IPS DF 6.9 (cell line): ENCODE measurements at places on chromosomes 12 and 14.

- DNase-seq, result no peak
Observed at GRCh38 chr12:9391815-9392214, 183.6 kb upstream of the PZP start.

DNA sequence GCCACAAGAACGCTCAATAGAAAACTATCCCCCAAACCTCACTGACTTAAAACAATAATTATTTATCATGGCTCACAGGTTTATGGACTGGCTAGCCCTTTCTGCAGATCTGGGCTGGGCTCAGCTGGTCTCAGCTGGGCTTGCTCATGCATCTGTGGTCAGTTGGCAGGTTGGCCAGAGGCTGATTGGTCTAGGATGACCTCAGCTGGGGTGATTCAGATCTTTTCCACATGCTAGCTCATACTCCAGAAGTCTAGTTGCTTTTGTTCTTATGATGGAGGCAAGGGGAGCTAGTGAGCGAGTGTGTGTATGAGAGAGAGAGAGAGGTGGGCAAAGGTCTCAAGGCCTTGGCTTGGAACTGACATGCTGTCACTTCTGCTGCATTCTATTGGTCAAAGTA, 181.2 kb upstream of the NRXN3 start:
- no peak for DNase-seq

DNA sequence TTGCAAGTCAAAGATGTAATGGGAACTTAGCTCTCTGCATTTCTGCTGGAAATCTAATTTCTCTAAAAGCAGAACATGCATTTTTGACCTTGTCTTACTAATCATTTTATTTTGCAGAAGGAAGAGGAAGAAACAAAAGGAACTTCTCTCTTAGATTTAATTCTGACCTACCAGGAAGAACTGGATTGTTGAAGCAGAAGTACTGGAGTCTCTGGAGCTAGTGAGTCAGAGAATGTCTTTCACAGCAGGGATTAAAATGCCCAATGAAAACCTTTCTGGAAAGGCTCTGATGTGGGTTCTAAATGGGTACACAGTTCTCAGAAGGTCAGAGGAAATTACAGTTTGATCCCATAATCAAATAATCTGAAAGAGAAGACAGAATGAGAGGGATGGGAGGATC, 70.8 kb upstream of the GNG2 start:
- DNase-seq, result no peak

GRCh38 chr14:39360316-39360715, 71.9 kb downstream of the FBXO33 start:
- DNase-seq, result no peak

DNA sequence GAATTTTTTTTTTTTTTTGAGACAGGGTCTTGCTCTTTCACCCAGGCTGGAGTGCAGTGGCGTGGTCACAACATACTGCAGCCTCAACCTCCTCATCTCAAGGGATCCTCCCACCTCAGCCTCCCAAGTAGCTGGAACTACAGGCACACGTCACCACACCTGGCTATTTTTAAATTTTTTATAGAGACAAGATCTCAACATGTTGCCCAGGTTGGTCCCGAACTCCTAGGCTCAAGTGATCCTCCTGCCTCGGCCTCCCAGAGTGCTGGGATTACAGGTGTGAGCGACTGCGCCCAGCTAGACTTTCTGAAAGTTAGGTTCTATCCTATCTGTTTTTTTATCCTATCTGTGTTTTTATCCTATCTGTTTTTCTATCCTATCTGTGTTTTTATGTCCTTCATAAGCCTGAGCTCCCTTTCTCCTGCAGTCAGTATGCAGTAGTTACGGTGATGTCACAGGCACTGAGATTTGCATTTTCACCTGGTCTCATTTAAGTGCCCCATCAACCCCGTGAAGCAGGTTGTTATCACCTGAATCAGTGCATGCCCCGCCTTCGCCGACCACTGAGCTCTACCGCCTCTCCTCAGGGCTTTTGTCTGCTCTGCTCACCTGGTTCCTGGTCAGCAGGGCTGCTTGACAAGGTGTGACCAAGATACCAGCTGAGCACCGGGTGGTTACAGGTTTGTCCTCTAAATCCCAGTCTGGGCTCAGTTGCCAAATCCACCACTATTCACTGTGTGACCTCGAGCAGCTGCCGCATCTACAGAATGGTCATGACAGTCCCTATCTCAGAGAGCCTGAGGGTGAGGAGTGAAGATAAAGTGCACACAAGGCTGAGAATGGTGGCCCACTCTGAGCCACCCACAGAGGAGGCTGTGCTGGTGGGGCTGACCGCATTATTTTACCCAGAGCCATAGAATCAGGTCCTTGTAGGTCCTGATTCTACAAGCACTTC, 33.1 kb downstream of the SYNDIG1L start:
- no peak for DNase-seq

GRCh38 chr12:27981874-27982273, 9.3 kb upstream of the PTHLH start:
- no peak for DNase-seq

DNA sequence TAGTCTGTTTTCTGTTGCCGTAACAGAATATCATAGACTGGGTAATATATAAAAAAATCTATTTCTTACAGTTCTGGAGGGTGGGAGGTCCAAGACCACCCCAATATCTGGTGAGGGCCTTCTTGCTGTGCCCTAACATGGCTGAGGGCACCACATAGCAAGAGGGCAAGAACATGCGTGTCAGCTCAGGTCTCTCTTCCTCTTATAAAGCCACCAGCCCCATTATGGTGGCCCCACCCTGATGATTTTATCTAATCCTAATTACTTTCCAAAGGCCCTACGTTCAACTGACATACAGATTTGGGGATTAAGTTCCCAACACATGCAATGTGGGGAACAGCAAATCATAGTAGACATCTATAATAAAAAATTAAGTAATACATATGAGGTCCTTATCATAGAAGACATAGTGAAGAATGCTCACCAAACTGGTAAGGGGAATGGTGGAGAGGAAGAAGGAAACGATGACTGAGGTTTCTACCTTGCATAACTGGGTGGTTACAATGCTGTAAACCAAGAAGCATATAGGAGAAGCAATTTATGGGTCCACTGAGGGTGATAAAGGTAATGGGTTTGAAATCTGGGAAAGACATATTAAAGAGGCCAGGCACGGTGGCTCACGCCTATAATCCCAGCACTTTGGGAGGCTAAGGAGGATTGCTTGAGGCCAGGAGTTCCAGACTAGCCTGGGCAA, 27.0 kb downstream of the BTBD7 start:
- DNase-seq, result no peak

DNA sequence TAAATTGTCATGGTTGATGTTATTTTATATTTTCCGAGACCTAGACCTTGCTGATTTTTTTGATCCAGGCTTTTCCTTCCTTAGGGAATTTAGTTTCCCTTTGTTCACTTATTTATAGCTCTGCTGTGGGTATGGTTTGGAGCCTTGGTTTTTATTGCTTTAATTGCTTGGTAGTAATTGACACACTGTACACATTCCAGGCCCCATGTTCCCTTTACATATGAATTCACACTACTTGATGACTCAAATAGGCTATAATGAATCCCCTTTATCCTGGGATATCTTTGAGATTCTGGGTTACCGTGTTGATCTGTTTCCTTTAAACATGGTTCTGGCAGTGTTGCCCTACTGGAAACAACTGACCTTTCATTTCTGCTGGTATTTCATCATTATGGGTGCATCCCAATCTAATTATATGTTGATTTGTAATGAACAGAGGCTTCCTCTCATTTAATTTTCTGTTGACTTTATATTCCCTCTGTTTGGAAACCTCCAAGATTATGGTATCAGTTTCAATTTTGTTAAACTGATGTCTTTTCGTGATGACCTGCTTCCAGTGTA, 424.0 kb downstream of the RAD51B start:
- no peak for DNase-seq

GRCh38 chr14:59241121-59241520, 52.7 kb downstream of the DAAM1 start:
- no peak for DNase-seq

DNA sequence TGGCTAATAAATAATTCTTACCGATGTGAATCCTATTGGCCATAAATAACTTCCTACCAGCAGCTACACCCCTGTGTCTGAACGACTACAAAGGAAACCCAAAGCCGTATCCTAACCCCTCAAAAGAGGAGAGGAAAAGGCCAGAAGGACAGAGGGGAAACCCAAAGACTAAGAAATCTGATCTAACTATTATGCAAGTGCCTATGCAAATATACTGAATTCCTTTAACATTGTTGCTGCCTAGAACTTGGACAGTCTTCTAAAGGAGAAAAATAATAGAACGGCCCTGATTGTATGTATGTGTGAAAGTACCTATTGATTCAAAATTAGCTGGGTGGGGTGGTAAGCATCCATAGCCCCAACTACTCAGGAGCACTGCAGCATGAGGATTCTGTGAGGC, 997 bp downstream of the PLEKHG7 start:
- no peak for DNase-seq

- peak; percentile 81 for DNase-seq
Observed at GRCh38 chr12:100163416-100164152, 20.9 kb upstream of the BLTP3B start.

- no peak for DNase-seq
Observed at GRCh38 chr14:38004610-38004879, 203.2 kb upstream of the SSTR1 start.

GRCh38 chr14:96497087-96497486, 5.1 kb upstream of the PAPOLA start:
- no peak for DNase-seq

GRCh38 chr12:64532734-64533351, 77.5 kb upstream of the RASSF3 start:
- DNase-seq, result no peak

- DNase-seq, result no peak
Observed at GRCh38 chr12:69913526-69913925, 88.5 kb downstream of the MYRFL start.

- DNase-seq, result no peak
Observed at GRCh38 chr12:57473392-57473791, 6.3 kb downstream of the ARHGAP9 start.

GRCh38 chr12:130956456-130957303, 3.0 kb downstream of the ADGRD1 start:
- DNase-seq, result no peak

GRCh38 chr14:25050269-25051150, 563 bp upstream of the STXBP6 start:
- no peak for DNase-seq

DNA sequence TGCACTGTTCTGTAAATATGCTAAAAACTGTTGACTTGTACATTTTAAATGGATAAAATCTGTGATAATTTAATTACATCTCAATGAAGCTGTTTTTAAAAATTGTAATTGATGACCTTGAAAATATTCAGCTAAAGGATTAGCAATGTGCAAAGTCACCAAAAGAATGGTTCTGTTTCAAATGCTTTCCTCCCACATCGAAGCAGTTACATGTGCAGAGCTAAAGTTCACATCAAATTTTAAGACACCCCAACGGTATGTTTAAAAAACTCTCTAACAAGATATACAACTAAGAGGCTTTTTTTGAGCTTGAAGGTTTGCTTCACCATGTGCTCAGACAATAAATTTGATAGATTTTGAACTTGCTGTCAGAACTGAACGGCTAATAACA, 114.6 kb upstream of the KRAS start:
- no peak for DNase-seq

DNA sequence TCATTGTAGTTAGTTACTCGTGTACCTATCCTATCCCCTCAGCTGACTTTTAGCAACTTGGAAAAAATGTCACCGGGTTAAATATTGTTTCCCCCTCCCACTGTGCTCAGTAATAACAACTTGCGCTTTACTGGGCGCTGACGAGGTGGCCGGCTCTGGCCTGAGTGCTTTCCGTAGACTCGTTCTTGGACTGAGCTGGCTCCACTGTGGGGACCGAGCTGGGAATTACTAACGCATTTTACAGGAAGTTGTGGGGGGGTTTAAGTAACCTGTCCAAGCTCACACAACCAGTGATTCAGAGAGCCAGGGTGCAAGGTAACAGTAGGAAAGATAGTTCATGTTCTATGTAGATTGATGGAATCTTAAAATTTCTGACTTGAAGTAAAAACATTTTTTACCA, 82.5 kb upstream of the KICS2 start:
- DNase-seq, result no peak

- no peak for DNase-seq
Observed at GRCh38 chr14:61599942-61600341, 95.4 kb upstream of the HIF1A start.

DNA sequence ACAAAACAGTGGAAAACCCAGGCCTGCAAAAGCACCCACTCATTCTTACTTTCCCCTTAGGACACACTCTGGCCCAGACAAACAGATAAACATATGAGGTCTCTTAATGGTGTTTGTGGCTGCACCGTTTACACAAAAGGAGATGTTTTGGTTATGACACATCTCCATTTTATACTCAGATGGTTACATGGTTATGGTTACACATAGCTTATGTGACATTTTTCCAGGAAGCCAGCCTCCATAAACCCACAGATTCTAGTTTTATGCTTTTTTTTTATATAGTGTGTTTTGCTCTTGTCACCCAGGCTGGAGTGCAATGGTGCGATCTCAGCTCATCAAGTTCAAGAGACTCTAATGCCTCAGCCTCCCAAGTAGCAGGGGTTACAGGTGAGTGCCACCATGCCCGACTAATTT, 3.5 kb upstream of the KLRD1 start:
- DNase-seq, result no peak

DNA sequence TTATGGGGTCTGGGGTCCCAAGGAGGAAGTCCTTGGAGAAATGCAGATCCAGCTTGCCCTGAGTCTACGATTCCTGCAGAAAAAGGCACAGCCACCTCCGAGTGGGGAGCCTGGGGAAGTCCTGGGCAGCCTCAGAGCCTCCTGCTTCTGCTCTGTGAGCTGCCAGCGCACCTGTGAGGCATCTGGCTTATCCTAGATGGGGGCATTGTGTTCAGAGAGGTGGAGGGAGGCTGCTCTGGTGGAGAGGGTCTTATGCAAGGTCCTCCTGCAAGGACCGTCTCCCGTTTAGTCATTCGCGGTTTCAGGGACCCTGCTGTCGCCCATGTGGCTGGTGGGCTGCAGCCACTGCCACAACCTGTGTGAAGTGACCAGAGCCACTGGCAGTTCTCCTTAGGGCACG, 53.0 kb upstream of the PRMT8 start:
- DNase-seq, result no peak

- DNase-seq, result no peak
Observed at GRCh38 chr12:54421175-54421878, 2.3 kb upstream of the ITGA5 start.

DNA sequence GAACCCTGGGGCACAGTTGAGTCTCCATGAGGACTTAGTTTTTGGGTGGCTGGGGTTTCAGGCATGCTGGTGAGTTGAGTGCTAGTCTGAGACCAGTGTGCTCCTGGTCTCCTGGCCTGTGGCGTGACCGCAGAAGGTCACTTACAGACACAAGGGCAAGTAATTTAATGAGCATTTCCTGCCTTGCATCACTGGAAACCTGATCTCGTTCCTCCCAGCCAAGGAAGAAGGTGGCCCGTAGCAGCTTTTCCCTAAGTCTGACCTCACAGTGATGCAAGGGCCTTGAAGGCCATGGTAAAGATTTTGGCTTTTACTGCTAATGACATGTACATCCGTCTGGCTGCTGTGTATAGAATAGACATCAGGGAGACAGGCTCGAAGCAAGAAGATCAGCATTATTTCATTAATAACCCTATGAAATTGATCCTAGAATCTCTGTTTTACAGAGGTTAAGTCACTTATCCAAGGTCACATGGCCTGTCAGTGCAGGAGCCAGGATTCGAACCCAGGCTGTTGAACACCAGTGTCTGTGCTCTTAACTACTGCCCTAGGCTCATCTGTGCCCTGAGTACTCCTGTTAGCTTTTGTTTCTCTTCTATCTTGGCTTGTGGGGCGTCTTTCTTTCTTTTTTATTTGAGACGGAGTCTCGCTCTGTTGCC, 4.6 kb downstream of the TMEM120B start:
- DNase-seq, result no peak
